GM06990 (cell line): ENCODE measurements at places on chromosomes 7 and 10.
A peak's percentile ranks its signal among the peaks of the same experiment; 100 is the strongest.

DNA sequence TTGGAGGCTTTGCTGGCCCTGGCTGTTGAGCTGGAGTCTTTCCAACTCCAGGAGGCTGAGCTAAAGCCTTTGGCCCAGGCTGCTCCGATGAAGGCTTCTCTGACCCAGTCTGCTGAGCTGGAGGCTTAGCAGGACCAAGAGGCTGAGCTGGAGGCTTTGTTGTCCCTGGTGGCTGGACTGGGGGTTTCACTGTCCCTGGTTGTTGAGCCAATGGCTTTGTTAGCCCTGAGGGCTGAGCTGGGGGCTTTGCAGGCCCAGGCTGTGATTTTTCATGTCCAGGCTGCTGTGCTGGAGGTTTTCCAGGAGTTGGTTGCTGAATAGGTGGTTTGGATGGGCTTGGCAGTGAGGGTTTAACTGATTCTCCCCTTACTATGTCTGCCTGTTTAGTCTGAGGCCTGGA is 7.3 kb downstream of the PCLO start:
- DNase-seq: no peak

GRCh38 chr10:5538446-5538845 is 13.7 kb downstream of the CALML3 start:
- no peak for DNase-seq

- DNase-seq: no peak
Observed at GRCh38 chr7:87202705-87203104, 16.8 kb downstream of the TMEM243 start.

GRCh38 chr10:114245121-114245791 is 6.2 kb downstream of the VWA2 start:
- no peak for DNase-seq

DNA sequence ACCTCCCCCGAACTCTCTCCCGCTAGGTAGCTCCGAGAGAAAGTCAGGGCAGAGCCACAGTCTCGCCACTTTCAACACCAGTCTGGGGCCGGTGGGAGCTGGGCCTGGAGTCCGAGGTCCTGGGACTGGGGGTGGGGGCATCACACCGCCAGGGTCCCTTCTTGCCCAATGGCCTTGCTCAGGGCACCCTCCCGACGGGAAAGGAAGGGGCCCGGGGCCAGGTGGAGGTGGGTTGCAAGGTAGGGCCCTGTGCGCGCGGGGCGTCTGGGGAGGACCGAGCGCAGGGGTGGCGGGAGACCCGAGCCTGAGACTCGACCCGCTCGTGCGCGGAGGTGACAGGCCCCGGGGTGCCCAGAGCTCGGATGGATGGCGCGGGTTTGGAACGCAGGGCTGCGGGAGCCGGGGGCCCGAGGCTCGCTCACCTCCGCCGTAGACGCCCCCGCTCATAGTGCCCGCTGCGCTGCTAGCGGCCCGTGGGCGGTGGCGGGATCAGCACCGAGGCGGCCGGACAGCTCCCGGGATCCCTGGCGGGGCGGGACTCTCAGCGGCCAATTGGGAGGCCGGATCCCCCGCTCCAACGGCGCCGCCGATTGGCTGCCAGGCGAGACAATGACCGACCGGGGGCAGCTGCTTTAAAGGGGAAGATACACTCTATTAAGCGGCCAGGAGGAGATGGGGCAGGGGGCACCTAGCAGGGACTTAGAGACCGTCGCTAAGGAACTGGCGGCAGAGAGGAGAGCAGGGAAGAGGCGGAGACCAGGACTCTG is at the start of gene ACTL6B:
ACTL6B (minus strand) TSS at position 541 of the 767 bp plus-strand sequence; CDS start at position 447, 94 bp downstream.
- DNase-seq: no peak

DNA sequence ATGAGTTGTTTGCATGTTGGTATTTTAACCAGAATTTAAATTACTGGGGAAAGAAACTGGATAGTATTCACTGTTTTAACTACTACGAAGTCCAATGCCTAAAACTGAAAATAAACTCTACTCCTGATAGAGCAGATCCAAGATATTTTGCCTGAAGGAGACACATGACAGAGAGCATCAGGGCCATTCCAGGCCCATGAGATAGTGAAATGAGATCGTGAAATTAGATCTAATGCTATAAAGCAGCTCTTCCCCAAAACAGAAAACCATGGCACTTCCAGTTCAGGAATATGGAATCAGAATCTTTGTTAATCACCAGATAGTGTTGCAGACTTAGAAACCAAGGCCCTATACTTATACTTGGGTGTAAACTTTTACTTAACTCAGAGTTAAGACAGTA is 124.3 kb upstream of the CACNA2D1 start:
- no peak for DNase-seq

GRCh38 chr7:40519009-40519408 is 384.2 kb downstream of the SUGCT start:
- DNase-seq: no peak

DNA sequence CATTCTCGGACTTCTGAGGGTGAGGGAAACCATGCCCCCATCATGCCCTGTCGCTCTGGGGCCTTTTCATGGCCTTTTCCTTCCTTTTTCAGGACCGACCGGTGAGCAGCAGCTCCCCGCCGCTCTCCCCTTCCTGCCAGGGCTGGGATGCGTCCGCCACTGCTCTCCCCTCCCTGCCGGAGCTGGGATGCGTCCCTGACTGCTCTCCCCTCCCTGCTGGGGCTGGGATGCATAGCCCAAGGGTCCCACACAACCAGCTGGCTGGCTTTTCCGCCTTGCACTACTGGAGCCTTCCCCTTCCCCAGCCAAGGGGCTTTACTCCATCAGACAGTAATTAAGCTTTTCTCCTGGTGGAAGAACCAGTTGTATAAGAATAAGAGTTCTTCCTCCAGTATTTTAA is 129.7 kb upstream of the COBL start:
- DNase-seq: no peak

- DNase-seq: no peak
Observed at GRCh38 chr7:133114519-133114918, 32.6 kb upstream of the CHCHD3 start.

- DNase-seq: no peak
Observed at GRCh38 chr10:109824206-109824605, 99.1 kb downstream of the XPNPEP1 start.

GRCh38 chr10:20281579-20281978 is 465.3 kb downstream of the PLXDC2 start:
- DNase-seq: no peak

GRCh38 chr10:108862676-108863350 is 1060.5 kb downstream of the XPNPEP1 start:
- DNase-seq: no peak

DNA sequence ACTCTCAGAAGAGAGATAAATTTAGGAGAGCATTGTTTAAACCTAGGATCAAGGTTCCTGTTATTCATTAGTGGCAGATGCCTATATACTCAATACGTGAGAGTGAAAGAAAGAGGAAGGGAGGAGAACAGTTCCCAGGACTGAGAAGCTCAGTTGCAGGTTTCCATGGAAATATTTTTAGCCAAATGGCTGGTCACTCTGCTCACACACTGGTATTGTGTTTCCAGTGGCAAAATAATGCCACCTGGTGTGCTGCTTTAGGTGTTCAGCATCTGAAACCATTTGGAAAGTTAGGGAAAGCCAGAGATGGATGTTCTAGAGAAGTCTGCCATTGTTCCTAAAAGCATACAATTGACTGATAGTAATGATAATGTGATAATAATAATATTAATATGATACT is 827.7 kb downstream of the SORCS3 start:
- no peak for DNase-seq

- peak; percentile 19 for DNase-seq
Observed at GRCh38 chr7:116511552-116512519, 12.3 kb downstream of the CAV2 start.

- DNase-seq: no peak
Observed at GRCh38 chr10:30092151-30092790, 32.9 kb upstream of the JCAD start.

DNA sequence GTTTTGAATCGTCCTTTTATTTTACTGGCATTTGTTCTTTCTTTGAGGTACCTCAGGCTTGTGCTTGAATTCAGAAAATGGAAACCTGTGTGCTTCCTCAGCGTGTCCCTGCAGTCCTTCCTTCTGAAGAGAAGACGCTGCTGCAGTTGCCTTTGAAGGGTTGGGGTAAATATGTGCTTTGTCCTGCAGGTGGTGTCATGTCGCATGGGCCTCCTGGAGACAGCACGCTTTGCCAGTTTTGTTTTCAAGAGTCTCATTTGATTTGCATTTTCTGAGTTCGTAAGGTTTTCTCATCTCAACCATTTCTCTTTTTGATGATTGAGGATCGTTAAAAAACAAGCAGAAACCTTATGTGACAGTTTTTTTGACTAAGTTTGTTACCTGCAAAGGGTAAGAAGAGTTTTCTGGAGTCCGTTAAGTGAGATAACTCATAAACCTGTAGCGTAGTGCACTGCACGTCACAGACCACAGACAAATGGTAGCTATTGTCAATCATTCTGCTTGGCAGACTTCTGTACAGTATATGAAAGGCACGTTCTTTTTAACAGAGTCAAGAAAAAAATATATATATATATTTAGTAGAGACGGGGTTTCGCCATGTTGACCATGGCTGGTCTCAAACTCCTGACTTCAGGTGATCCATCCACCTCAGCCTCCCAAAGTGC is 57.0 kb downstream of the CDC123 start:
- DNase-seq: no peak

DNA sequence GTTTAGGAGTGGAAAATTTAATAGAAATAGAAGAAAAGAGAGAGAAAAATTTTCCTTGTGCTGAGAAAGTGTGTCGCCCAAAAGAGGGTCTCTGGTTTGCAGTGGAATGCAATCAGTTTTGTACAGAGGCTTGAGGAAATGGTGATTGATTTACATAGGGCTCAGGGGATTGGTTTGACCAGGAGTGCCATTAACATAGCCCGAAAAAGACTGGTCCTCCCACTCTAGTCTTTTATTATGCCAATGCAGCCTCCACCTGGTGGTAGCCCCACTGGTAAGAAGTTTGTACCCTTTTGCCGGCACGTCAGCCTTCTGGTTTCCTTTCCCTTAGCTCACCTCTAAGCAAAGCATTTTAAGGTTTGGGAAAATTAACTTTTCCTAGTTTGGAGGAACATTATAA is 885.3 kb downstream of the XPNPEP1 start:
- DNase-seq: no peak

DNA sequence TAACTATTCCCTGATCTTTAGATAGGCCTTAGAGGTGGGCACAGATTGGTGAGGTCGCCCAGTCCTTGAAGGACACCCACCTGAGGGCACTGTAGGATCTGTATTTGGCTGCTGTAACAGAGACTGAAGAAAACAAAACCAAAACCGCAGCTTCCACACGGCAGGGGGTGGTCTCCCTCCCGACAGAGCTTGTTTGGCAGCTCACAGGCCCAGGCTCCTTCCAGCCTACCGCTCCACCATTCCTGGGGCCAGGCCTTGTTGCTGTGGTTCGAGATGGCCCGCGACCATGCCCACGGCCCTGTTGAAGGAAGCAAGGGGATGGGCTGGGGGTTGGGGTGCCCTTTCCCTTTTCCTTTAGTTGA is 30.4 kb downstream of the ZNF783 start:
- DNase-seq: no peak

GRCh38 chr7:81719865-81720264 is 50.0 kb downstream of the HGF start:
- no peak for DNase-seq

- no peak for DNase-seq
Observed at GRCh38 chr7:159099711-159100231, 44.9 kb downstream of the VIPR2 start.

GRCh38 chr7:151626422-151627115 is 106.9 kb upstream of the RHEB start:
- DNase-seq: no peak

- no peak for DNase-seq
Observed at GRCh38 chr10:1058017-1058416, 1.8 kb downstream of the WDR37 start.

- DNase-seq: no peak
Observed at GRCh38 chr10:22437620-22438588, 92.6 kb downstream of the SPAG6 start.

DNA sequence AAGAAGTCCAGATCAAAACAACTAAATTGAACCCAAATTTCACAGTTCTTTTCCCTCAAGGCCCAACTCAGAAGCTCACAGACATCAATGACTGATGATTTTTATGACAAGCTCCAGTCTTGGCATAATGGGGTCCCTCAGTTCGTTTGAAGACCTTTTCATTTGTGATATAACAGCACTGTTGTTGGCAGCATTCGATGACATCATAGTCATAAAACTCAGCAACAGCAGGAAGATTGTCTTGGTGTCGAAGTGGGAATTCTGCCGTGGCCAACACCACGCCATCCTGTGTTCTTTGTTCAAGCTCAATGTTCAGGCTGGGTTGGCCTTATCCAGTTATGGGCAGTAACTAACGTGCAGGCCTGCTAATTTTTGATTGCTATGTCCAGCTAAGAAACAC is 261.7 kb downstream of the C7orf25 start:
- DNase-seq: no peak

DNA sequence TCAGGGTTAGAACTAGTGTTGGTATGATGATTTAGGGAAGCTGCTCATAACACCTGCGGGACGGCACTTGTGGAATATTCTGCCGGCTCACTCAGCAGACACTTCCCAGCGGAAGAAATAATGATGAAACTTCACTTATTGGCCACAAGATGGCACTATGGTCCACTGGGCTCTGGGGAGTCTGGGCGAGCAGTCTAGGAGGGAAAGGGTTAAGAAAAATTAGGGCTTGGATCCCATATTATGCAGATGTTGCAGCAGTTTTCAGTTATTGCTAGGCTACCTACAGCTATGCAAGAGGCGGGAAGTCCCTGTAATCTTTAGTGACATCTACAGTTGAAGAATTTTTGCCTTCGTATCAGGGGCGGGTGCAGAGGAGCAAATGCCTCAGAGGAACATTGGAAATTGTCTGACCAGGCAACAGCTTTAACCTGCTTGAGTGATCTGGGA is 238.7 kb upstream of the PRSS58 start:
- no peak for DNase-seq

GRCh38 chr10:70748801-70749573 is 36.2 kb downstream of the TBATA start:
- no peak for DNase-seq

DNA sequence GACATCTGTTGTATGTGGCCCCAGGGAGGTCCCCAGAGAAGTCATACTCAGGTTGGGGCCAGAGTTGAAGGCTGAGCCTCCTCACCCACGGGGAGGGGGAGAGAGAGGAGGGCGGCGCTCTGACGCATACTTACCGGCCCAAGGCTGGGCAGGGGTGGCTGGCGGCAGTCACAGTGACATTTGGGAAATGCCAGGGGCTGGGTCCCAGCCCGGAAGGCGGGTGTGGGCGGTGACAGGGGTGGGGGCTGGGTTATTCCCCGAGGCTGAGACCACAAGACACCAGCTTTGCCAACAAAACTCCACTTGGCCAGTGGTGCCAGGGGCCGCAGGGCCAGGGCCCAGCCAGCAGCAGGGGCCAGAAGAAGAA is 41.1 kb downstream of the RASGEF1A start:
- DNase-seq: no peak
